ENCODE measurements at places on chromosomes 1 and 21.

- no peak for DNase-seq
Observed at GRCh38 chr1:111272081-111272480, 18.6 kb upstream of the CHIA start.

- no peak for DNase-seq
Observed at GRCh38 chr1:111793923-111794322, 38.2 kb downstream of the DDX20 start.

GRCh38 chr1:2115702-2116341 is 65.6 kb downstream of the PRKCZ start:
- DNase-seq, result no peak

DNA sequence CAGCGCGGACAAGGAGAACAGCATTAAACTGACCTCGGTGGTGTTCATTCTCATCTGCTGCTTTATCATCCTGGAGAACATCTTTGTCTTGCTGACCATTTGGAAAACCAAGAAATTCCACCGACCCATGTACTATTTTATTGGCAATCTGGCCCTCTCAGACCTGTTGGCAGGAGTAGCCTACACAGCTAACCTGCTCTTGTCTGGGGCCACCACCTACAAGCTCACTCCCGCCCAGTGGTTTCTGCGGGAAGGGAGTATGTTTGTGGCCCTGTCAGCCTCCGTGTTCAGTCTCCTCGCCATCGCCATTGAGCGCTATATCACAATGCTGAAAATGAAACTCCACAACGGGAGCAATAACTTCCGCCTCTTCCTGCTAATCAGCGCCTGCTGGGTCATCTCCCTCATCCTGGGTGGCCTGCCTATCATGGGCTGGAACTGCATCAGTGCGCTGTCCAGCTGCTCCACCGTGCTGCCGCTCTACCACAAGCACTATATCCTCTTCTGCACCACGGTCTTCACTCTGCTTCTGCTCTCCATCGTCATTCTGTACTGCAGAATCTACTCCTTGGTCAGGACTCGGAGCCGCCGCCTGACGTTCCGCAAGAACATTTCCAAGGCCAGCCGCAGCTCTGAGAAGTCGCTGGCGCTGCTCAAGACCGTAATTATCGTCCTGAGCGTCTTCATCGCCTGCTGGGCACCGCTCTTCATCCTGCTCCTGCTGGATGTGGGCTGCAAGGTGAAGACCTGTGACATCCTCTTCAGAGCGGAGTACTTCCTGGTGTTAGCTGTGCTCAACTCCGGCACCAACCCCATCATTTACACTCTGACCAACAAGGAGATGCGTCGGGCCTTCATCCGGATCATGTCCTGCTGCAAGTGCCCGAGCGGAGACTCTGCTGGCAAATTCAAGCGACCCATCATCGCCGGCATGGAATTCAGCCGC is 2.5 kb downstream of the S1PR1 start:
- no peak for DNase-seq

GRCh38 chr1:236802264-236802663 is 7.2 kb downstream of the MTR start:
- DNase-seq, result no peak

DNA sequence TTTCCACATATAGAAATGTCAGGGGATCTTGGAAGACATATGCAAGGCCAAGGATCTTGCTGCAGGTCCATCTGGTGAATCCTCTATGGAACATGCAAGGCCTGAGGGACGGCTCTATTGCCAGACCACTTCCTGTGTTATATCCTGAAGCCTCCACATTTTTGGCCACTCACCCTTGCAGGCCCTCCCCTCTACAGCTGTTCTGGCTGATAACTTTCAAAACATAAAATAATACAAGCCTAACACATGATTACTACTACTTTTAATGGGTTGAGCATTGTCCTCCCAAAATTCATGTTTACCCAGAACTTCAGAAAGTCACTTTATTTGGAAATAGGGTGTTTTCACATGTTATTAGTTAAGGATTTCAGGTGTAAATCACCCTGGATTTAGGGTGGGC is 18.5 kb upstream of the LYPLAL1 start:
- DNase-seq, result no peak

GRCh38 chr1:112878321-112878720 is 77.7 kb downstream of the SLC16A1 start:
- no peak for DNase-seq

DNA sequence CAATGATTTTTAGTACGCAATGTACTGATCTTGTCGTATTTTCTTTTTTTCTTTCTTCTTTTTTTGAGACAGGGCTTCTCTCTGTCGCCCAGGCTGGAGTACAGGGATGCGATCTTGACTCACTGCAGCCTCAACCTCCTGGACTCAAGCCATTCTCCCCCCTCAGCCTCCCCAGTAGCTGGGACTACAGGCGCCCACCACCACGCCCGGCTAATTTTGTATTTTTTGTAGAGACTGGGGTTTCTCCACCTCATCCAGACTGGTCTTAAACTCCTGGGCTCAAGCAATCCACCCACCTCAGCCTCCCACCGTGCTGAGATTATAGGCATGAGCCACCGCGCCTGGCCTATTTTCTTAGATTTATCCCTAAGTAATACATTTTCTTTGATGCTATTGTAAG is 43.9 kb upstream of the COL6A2 start:
- DNase-seq, result no peak

DNA sequence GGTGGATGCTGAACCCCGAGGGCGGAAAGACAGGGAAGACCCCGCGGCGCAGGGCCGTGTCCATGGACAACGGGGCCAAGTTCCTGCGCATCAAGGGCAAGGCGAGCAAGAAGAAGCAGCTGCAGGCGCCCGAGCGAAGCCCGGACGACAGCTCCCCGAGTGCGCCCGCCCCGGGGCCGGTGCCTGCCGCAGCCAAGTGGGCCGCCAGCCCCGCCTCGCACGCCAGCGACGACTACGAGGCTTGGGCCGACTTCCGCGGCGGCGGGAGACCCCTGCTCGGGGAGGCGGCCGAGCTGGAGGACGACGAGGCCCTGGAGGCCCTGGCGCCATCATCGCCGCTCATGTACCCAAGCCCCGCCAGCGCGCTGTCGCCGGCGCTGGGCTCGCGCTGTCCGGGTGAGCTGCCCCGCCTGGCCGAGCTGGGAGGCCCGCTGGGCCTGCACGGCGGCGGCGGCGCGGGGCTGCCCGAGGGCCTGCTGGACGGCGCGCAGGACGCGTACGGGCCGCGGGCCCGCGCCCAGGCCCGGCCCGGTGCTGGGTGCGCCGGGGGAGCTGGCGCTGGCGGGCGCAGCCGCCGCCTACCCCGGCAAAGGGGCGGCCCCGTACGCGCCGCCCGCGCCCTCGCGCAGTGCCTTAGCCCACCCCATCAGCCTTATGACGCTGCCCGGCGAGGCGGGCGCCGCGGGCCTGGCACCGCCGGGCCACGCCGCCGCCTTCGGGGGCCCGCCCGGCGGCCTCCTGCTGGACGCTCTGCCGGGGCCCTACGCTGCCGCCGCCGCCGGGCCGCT is 20.7 kb downstream of the FOXO6 start:
- DNase-seq, result no peak

GRCh38 chr1:151142411-151143056 is 3.9 kb downstream of the SEMA6C start:
- DNase-seq, result no peak

- no peak for DNase-seq
Observed at GRCh38 chr1:157975228-157975950, 18.1 kb upstream of the KIRREL1 start.

DNA sequence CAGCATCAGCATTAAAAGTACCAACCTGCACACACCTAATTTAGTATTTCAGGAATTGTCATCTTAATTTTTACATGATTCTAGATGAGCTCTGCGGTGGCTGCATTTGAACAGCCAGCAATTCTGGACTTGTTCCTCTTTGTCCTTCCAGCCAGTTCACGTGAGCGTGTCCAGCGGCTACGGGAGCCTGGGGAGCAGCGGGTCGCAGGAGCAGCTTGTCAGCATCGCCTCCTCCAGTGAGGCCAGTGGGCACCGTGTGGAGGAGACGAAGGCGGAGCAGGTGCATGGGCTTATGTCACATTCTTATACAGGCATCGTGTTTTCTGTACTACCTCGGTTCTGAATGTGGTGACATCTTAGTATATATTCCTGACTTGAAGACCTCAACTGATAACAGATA is 25.7 kb downstream of the PER3 start:
- no peak for DNase-seq

- DNase-seq, result no peak
Observed at GRCh38 chr1:107198561-107198960, 57.7 kb downstream of the NTNG1 start.

- no peak for DNase-seq
Observed at GRCh38 chr1:184329962-184330868, 56.6 kb upstream of the C1orf21 start.

DNA sequence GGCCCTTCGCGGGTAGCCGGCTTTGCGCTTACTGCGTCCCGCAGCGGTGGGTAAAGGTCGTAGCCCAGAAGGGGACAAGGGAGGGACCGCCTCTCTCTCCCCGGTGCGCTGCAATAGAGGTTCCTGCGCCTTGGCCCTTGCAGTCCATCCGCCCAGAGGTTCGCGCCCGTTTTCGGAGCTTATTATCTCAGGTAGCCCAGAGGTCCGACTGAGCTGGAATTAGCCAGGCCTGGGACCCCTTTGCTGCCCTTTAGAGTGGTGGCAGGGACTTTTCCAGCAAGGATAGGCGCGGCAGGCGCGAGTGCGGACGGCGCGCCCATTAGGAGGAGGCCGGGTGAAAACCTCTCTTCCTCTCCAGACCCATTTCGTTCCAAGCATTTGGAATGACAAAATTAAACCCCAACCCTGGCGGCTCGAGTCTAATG is 5.0 kb downstream of the LHX4 start:
- DNase-seq, result no peak

GRCh38 chr1:241810769-241811405 is 37.1 kb upstream of the EXO1 start:
- no peak for DNase-seq

DNA sequence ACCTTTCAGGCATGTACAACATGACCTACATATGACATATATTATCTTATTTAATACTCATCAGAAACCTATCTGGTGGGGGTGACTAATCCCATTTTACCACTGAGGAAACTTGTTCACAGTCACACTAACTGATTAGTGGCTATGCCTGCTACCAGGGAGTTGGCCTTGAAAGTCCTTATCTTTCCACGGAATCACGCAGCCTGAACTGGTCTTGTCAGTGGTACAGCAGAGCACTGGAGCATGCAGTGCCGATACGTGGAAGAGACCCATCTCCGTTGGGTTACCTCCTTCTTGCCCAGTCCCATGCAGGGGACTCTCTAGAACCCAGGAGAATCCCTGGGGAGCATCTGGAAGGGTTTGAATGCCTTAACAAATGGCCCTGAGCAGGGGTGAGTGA is 8.2 kb downstream of the HSD3B1 start:
- DNase-seq, result no peak

GRCh38 chr1:60153961-60154360 is 80.4 kb upstream of the C1orf87 start:
- no peak for DNase-seq

DNA sequence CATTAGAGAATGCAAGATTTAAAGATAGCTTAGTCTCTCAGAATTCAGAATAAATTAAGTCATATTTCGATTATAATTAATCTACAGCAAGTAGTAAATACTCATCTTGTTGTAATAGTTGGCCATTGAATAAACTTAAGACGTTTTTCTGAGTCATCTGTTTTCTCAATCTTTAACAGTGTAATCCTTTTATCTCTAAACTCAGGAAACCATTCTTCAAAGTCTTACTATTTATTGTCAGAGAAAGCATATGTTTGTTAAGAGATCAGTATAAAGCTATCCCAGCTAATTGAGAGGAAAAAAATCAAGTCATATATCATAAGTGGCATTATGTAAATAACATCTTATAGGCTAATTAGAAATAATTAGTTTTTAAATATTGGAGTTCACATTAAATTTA is 201.2 kb upstream of the ADAMTS5 start:
- no peak for DNase-seq

- DNase-seq, result no peak
Observed at GRCh38 chr21:45095505-45095904, 21.1 kb downstream of the ADARB1 start.

DNA sequence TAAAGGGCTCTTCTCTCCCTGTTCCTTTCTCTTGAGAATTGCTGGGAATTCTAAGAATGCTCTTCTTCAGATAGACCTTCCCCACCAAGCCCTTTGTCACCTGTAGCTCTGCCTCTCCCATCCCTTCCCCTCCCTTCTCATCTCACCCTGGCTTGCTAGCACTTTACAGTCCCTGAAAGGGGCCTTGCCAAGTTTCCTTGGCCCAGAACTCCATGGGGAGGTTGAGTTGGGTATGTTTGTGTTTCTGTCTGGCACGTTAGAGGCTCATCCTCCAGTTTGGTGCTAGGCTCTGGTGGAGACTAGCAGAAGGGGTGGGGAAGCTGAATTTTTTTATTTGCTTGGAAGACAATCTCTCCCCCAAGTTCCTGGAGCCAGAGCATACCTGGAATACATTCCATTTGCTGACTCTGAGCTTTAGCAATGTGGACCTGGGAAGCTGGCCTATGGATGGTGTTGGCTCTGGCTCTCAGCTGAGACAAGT is 4.9 kb downstream of the CGN start:
- no peak for DNase-seq

- DNase-seq, result no peak
Observed at GRCh38 chr1:4002741-4003140, 102.7 kb upstream of the C1orf174 start.

DNA sequence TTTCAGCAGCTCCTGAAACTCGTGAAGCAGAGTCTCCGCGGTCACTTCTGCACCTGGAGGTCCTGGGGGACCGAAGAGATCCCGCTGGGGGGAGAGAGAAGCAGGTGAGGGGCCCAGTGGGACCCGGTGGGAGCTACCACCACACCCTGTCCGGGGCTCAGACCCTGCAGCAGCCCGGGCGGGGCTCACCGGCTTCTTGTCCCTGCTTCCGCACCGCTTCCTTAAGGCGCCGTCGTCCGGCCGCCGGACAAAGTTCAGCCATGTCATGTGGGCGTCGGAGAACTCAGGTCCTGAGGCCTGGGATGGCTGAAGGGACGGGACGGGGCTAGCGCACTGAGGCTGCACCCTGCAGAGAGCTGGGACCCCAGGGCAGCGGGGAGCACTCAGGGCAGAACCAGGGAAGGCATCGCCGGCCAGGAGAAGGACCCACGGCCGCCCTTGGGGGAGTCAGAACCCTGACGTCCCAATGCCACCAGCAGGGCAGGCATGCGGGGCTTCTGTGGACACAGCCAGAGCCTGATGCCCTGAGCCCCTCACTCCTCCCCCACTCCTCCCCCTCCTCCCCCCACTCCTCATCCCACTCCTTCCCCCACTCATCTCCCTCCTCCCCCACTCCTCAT is 2.2 kb downstream of the C1QTNF12 start:
- DNase-seq, result no peak

- DNase-seq, result peak; percentile 11
Observed at GRCh38 chr1:229271448-229272159, 693 bp downstream of the RAB4A start.

DNA sequence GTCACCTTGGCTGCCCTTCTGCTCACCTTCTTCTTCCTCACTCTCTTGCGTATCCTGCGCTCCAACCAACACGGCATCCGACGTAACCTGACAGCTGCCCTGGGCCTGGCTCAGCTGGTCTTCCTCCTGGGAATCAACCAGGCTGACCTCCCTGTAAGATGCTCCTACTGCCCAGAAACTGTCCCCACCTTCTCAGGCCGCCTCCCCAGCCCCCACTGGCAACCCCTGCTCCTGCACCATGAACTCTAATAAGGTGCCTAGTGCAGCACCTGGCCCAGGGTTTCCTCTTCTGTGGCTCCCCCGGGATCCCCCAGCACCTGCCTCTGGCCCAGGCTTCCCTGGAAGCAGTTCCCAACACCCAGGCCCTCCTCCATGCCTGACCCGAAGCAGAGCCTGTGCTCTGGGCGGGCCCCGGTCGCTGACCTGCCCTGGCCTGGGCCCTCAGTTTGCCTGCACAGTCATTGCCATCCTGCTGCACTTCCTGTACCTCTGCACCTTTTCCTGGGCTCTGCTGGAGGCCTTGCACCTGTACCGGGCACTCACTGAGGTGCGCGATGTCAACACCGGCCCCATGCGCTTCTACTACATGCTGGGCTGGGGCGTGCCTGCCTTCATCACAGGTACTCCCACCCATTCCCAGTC is 12.8 kb downstream of the PSRC1 start:
- no peak for DNase-seq
